ENCODE measurements at places on chromosomes 2 and 18.

- DNase-seq: no peak
These were observed 113.6 kb upstream of the STK17B start for GRCh38 chr2:196284866-196285557.

GRCh38 chr2:16112251-16112971 is 172.1 kb downstream of the MYCN start:
- DNase-seq: no peak

DNA sequence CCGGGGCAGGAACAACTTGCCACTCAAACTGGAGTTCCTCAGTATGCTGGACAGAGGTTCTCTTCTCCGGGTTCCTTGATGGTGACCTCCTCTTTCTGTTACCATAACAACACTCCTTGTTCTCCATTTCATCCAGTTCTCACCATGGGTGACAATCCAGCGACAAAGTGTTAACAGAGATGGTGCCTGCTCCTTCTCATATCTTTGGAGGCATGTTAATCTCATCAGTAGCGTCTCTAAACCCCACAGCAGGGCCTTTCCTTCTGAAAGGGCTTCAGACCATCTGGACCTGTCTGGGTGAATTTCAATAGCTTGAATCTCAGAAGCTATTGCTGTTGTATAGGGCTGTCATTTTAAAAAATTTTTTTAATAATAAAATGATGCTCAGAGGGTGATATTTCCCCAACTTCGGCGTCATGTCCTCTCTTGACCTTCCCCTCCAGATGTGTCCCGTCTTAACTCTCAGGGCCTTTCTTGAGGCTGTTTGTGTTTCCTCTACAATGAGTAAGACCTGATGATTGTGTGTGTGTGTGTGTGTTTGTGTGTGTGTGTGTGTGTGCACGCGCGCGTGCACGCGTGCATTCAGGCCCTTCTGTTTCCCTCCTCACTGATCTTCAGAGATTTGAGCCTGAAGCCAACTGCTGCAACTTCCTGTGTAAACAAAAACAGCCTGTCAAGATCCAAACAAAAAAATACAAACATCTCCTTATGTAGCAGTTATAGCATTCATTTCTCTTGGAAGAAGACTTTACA is 24.3 kb upstream of the CETN1 start:
- no peak for DNase-seq

- no peak for DNase-seq
These were observed 47.1 kb upstream of the ASB18 start for GRCh38 chr2:236311286-236311685.

GRCh38 chr18:57029761-57030160 is 117.1 kb upstream of the BOD1L2 start:
- no peak for DNase-seq

- no peak for DNase-seq
These were observed 34.5 kb downstream of the LYPD6 start for GRCh38 chr2:149364839-149365238.

GRCh38 chr2:168585700-168586099 is 129.6 kb downstream of the CERS6 start:
- no peak for DNase-seq

DNA sequence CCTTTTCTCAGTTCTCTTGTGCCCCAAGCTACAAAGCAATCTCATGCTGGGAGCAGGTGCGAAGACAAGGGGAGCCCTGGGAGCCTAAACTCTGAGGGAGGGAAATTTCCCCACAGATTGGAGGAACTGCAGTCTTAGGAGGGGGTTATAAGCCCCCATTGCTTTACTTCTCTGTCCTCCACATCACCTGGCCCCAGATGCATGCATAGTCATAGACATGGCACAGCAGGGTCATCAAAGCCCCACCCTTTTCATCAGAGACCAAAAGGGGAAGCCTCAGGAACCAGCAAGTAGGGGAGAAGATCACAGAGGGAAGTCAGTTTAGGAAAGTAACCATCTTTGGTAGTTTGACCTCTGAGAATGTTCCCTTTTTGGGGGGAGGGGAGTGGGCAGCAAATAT is 33.7 kb downstream of the LANCL1 start:
- no peak for DNase-seq

DNA sequence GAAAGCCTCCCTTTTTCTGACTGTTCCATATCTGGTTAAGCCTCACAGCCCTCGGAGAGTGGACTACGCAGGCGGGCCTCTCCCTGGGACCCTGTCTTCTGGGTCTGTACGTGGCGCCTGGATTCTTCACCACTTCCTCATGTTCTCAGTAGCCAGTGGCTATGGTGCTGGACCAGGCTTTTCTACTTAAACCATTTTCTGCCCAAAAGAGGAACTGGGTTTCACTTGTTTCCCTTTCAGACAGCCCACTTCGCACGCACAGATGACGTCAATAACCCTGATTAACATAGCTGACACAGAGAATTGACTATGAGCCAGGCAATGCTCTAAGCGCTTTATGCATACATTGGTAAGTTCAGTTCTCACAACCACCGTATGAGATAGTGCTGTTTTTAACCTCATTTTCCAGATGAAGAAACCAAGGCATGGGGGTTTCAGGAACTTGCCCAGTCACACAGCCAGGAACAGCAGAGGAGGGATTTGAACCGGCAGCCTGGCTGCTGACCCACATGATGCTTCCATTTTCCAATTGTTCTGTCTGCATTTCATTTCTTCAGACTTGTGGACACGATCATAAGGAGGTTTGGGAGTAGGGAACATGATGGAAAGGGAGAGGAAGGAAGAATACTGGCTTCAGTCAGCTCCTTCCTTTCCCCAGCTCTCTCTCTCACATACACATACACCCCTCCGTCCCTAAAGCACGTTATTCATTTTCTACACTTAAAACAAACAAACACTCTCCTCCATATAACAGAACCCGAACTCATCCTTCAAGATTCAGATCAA is 41.7 kb downstream of the MYOM1 start:
- no peak for DNase-seq

DNA sequence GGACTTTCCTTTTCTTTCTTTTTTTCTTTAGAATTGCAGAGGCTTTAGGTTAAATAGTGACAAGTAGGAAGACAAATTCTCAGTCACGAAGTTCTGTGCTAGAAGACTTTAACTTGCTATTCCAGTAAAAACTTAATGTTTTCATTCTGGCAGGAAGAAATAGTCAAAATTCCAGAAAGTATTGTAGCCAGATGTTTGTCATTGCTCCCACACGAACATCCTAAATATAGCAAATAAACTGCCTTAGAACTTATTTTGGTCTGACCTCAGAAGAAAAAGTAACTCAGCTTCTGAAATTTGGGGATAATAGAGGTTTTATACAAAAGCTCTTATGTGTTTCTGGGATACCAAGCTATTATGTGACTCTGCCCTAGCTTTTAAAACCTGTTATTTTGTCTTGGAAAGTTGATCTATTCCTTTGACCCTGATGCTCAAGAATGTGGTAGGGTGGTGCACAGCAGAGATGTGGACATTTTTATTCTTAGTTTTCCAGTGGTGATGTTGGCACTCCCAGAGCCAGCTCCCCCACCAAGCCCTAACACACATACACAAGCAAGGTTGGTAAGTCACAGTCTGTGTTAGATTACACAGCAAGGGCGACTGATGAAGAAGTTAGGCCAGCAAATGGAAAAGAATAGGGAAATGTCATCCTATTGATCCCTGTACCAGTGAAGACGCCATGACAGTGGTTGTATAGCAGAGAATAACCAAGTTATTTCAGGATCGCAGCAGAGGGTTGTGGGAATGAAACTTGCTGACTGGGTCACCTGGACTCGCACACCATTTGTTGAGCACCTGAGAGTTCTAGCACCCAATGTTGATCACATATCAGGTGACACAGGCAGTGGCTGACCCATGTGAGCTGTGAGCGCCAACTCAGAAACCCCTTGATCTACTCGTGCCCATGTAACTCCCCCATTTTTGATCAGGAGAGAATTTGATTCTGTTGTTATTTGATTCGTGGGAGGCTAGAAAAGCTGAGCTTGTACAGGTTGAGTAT is 23.7 kb downstream of the FARP2 start:
- DNase-seq: no peak

DNA sequence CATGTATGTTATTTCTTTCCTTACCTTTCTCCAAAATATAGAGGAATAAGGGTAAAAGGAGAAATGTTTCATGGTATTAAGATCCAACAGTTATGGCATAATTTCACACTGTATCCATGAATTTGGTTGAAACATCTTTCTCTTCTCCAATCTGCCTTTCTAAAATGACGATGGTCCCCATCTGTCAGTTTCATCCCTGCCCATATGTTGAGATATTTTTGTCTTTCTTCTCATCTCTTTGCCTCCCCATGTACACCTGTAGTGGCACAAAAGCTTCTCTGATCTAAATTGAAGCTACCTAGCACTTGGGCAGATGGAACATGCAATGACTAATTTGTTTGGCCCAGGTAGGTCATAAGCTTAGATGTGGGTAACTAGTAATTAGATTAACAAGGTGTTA is 90.7 kb upstream of the LRRTM1 start:
- no peak for DNase-seq

DNA sequence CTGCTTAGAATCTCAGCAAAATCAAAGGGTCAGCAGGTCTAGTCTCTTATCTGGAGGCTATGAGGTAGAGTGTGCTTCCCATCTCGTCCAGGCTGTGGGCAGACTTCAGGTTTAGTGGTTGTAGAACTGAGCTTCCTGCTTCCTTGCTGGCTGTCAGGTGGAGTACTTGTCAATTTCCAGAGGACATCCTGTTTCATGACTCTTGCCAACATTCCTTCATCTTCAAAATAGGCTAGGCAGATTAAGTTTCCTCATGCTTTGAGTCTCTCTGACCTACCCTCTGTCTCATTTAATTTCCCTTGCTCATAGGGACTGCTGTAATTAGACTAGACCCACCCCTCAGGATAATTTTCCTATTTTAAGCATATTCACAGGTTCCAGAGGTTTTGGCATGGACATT is 562.6 kb downstream of the SPAG16 start:
- DNase-seq: no peak

- DNase-seq: no peak
These were observed 595.9 kb upstream of the LRRTM4 start for GRCh38 chr2:78118037-78118436.

GRCh38 chr18:45006934-45007333 is 326.2 kb downstream of the SETBP1 start:
- DNase-seq: no peak

DNA sequence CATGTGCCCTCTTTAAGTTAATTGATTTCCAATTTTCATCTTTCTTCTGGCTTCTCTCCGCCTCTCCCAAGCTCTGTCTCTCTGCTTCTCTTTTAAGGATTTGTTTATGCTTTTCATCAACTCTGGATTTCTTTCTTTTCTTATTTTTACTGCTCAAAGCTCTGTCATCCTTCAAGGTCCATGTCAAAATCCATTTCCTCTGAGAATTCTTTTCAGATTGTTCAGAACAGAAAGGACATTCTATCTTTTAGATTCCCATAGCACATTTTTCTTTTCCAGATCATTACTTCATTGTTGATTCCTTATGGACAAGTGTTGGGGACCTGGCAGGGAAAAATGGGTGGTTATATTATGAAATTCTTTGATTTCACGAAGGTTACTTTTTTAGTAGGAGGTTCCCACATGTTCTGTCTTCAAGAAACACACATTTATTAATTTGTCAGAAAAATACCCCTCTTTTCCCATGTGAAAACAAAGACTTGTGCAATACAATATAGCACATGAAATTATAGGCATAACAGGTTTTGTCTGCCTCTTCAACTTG is 12.3 kb downstream of the PMAIP1 start:
- no peak for DNase-seq

DNA sequence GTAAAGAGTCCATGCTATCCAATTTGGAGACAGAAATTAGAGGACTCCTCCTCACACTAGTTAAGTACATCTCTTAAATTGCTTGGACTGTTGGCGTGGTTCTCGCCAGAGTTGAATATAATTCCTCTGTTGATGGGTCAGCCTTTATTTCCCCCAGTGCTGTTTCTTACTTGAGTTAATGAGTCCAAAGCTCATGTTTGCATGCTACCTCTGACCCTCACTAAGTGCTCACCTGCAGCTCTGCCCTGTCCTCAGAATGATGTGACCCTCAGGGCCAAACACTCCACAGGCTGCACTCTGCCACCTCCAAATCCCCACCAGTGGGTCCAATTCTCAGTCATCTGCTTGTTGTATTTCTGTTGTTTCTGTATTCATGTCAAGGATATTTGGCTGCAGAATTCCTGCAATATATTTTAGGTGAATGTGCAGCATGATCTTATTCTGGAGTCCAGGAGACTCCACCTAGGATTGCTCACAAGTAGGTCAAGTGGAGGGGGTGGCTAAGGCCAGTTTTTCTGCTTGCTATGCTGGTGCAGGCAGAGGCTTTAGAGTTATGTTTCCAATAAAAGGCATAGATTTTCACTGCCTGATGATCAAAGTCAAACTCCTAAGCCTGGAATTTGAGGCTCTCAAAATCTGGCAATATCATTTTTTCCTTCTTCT is 37.8 kb downstream of the RDH14 start:
- DNase-seq: no peak

GRCh38 chr18:26422472-26423162 is 125.7 kb downstream of the KCTD1 start:
- no peak for DNase-seq

- no peak for DNase-seq
These were observed 2.8 kb downstream of the PCBP1 start for GRCh38 chr2:70089983-70090525.

DNA sequence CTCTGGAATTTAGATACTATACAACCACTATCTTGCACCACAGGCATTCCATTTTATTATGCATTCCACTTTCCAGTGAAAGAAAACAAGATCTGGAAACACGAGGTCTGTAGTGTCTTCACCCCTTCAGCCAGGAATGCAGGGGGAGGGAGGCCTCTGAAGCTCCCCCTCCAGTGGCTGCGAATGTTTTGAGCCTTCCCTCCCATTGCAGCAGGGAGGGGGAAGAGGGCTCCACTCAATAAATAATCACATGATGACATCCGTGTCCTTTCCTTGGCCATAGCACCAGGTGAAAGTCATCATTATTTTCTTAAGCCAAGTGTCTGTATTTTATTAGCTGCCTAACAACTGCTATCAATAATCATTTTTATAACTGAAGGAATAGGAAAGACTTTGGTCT is 38.6 kb downstream of the ALPK2 start:
- no peak for DNase-seq

GRCh38 chr18:6781142-6781714 is 51.7 kb downstream of the ARHGAP28 start:
- no peak for DNase-seq

DNA sequence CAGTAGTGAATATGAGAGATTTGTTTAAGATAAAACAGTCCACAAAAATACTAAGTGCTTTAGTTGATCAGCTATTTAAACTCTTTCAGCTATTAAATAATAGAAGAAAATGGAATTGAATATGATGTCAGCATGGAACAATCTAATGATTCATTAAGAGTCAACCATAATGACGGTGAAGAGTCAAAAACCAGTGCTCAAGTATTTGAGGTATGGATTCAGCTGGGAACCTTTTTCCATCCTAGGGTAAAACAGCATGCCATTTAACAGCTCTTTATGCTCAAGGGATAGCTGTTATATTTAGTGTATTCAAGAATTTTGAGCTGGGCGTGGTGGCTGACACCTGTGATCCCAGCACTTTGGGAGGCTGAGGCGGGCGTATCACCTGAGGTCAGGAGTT is 29.7 kb downstream of the CARF start:
- DNase-seq: no peak

Data from Panc1 (cell line).